ENCODE measurements at places on chromosomes 7 and 10.

DNA sequence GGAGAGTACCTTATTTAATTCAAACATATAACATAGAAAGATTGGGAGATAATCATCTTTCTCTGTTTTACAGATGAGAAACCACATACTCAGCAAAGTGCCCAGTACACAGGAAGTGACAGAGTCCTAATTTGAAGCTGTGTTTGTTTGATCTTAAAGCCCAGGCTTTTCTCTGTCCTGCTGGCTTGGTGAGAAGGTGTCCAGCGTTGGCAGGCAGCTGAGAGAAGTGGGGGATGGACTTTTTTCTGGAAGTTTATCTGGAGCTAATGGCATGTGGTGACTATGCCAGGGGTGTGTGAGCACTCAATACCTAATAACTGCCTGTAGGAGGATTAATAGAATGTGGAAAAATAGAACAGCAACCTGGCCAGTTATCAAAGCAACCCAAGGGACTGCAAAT lies 60.8 kb downstream of the NPSR1 start:
- DNase-seq = no peak

- no peak for DNase-seq
Observed at GRCh38 chr7:2104716-2105115, 128.0 kb downstream of the MAD1L1 start.

GRCh38 chr10:29324220-29324841 lies 35.5 kb downstream of the LYZL1 start:
- no peak for DNase-seq

- DNase-seq = no peak
Observed at GRCh38 chr10:108591417-108591816, 1331.9 kb downstream of the XPNPEP1 start.

DNA sequence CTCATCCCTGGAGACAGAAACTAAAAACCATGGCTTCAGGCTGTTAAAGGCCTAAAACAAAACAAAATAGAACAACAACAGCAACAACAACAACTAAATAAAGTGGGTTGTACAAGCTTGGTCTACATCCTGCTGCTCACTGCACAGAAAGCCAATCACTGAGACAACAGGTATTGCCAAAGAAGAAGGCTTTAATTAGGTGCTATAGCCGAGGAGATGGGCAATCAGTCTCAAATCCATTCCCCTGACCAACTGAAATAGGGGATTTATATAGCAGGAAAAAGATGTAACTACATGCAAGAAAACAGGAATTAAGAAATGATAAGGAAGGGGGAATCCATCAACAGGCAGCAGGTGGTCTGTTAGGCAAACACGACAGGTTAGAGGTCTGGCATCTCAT lies 22.4 kb upstream of the NUB1 start:
- no peak for DNase-seq

GRCh38 chr7:123552641-123553040 lies 5.0 kb downstream of the NDUFA5 start:
- DNase-seq = no peak

DNA sequence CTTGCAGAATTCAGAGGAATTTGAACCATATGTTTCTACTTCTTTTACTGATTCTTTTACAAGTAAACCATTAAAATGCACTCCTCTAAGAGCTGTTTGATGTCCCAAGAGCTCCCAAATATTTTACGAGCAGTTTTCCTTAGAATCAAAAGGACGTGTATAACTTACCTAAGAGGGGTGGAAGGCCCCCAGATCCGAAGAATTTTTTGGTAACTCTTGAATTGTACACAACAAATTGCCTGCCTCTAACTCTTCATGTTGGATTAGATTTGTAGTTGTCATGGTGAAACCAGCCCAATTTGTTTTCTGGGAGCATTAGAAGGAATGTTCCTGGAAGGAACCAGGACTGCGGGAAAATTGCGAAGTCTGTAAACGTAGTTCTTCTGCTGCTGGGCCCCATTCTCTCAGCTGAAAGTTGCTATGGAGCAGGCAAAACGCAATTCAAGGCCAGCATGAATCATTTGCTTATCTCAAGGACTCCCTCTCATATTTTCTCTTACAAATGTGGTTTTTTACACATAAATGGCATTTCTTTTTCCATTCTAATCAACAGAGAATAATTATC lies 124.8 kb upstream of the TMEM72 start:
- DNase-seq = no peak

GRCh38 chr7:140238778-140239652 lies 62.2 kb upstream of the KDM7A start:
- DNase-seq = no peak

DNA sequence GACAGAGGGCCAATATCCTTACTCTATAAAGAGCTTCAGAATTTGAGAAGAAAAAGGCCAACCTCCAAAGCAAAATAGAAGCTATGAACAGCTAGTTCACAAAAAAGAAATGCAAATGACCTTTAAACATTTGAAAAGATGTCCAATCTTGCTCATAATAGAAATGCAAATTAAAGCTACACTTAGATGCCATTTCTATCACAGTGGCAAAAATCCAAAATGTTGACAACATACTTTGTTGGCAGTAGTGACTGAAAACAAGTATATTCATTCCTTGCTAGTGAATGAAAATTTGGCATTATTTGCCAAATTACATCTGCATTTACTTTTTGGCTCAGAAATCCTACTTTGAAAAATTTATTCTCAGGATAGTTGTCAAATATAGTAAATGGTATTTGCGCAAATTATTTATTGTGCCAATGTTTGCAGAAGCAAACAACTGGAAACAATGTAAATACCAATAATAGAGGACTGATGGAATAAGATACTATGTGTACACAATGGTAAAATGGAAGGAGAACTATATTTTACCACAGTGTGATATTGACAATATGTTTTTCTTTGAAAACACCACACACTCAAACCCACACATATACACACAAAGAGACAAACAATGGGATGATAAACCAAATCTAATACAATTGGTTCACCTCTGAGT lies 9.4 kb downstream of the TMEM106B start:
- DNase-seq = no peak

DNA sequence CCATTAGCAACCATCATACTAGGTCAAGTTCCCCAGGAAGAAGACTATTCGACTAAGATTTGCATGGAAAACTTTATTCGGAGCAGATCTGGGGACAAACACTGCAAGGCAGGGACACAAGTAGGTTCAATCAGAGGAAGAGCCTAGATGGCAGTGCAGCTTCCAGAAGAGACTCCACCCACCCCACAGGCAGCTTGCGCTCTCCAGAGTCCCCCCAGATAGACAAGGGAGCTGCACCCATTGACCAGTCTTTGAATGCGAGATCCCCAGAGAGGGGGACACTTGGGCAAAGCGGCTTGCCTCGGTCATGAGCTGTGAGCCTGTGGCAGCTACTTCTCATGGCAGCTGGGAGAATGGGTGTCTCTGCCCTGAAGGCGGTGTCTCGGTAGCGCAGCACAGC lies 4.2 kb downstream of the GALNTL5 start:
- DNase-seq = no peak

DNA sequence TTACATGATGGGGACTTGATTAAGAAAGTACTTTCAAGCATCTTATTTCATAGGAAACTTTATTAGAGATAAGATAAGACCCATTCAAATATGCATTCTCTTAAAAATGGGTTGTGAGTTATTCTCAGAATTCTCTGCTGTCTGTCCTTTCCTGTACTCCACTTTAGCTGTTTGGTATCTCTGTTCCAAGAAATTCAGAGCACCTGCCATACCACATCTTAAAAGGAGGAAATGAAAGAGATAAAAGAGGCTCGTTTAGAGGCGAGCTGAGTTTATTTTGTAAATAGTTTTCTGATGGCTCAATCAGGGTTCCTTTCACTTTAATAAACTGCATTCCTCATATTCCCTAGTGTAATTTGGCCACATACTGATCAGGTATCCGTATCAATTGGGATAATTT lies 87.2 kb downstream of the MDFIC start:
- no peak for DNase-seq
